ENCODE measurements at places on chromosomes 6 and 20.

GRCh38 chr6:143432588-143432987 is 17.9 kb downstream of the ADAT2 start:
- DNase-seq: no peak

DNA sequence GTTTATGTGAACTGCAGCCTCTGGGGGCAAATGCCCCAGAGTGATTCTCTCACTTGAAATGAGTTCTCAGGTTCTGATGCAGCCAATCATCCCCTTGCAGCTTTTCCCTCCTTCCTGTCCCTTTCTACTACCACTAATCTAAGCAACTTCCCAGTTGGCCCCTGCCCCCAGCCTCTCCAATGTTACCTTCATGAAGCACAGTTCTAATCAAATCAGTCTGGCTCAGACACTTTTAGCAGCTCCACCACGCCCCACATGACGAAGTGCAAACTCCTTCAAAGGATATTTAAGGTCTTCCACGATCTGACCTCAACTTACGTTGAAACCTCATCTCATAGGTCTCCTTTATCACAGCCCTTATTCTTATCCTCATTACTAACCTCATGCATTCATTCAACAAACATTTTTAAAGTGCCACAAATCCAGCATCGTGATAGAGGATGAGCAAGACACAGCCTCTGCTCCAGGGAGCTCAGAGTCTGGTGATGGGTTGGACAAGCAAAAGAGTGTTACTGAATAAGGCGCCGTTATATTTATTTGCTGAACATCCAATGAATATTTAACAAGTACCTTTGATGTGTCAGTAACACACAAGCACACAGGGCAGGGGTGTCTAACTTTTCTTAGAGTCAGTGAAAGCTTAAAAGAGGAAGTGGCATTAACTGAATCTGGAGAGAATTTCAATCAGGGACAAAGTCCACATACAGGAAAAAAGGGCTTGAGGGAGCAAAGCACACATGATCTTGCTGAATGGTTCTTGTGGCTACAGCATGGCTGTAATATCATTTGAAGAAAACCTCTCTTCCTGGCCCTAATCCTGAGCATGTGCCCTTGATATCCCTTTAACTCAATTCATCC is 20.4 kb upstream of the DTNBP1 start:
- DNase-seq: no peak

GRCh38 chr6:51299621-51300380 is 481.1 kb downstream of the TFAP2B start:
- DNase-seq: no peak

GRCh38 chr6:16822529-16822928 is 61.3 kb upstream of the ATXN1 start:
- no peak for DNase-seq

Measured in H54 (cell line).